GF-D8 (cell line): ENCODE measurements at places on chromosomes 5 and 9.

DNA sequence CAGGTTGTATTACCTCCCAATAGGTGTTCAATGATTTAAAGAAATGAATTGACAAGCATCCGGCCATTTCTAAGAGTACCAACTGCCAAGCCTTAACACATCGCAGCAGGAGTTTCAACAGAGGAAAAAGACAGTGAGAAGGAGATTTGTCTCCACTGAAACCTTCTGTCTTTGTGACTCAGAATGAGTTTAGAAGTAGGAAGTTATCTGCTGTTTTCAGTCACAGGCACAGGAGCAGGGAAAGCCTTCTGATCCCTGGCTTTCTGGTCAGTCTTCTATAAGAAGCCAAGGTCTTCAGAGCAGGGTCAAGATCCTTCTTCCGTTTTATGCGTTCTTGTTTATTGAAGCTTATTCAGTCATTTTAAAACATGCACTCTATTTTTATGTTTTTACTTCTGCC, 390.7 kb upstream of the PCSK5 start:
- no peak for DNase-seq

- no peak for DNase-seq
These were observed 155.4 kb downstream of the DOCK8 start for GRCh38 chr9:370086-370485.

GRCh38 chr5:39200081-39200480, 19.3 kb downstream of the FYB1 start:
- no peak for DNase-seq

DNA sequence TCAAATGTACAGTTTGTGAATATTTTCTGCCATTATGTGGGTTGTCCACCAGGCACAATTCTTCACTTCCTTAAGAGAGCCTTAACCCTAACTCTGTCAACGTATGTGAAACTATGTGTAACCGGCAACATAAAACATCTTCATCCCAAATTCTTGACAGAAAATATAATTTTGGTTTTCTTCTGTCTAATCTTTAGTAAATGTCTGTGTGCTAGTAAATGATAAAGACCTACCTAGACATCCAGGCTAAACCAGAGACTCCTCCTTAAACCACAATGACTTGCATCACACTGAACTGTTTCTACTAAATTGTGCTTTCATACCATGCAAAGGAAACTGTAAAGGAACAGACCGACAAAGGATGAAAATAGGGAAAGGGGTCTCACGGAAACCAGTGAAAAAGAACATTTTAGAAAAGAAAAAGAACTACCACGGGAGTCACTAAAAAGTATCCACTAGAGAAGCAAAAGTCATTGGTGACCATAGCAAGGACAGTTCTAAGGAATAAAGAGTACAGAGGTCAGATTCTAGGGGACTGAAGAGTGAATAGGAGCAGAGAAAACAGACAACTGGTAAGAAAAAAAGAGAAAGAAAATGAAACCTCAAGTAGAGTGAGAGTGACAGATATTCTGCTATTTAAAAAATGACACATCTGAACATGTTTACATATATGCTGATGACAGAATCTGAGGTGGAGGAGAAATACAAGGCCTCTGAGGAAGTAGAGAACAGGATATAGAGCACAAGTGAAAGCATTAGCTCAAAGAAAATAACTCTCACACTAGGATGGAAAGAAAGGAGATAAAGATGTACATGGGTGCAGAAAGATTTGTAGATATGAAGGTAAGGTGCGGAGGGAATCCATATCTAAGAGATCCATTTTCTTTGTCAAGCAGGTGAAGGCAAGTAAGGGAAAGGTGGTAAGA, 49.4 kb downstream of the FNIP1 start:
- peak; percentile 54 for DNase-seq

- no peak for DNase-seq
These were observed 390.5 kb downstream of the KDM4C start for GRCh38 chr9:7148243-7148765.

DNA sequence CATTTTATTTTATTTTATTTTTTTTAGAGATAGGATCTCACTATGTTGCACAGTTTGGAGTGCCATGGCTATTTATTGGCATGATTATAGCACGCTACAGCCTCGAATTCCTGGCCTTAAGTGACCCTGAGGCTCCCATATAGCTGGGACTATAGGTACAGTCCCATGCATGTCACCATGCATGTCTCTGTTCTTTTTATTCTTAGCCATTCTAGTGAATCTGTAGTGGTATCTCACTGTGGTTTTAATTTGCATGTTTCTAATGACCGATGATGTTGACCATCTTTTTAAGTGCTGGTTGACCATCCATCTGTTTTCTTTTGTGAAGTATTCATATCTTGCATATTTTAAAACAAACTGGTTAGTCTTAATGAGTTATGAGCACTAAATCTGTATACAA, 76.1 kb downstream of the SLC44A1 start:
- DNase-seq = no peak

DNA sequence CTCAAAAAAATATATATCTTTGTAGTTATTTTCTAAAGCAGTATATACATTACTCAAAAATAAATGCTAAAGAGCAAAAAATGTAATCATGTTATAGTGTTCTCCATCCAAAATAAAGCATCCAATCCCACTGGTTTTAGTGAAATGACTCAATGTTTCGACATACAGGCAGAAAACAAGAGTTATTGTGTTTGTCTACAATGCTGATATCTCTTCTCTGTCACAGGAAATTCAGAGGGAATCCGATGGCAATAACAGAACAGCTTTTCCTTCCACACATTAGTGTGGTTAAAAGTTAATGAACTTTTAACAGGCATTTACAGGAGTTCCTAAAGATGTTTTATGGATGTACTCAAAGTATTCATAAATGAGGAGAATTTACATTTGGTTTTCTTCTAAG, 12.0 kb downstream of the TTC33 start:
- DNase-seq = no peak

DNA sequence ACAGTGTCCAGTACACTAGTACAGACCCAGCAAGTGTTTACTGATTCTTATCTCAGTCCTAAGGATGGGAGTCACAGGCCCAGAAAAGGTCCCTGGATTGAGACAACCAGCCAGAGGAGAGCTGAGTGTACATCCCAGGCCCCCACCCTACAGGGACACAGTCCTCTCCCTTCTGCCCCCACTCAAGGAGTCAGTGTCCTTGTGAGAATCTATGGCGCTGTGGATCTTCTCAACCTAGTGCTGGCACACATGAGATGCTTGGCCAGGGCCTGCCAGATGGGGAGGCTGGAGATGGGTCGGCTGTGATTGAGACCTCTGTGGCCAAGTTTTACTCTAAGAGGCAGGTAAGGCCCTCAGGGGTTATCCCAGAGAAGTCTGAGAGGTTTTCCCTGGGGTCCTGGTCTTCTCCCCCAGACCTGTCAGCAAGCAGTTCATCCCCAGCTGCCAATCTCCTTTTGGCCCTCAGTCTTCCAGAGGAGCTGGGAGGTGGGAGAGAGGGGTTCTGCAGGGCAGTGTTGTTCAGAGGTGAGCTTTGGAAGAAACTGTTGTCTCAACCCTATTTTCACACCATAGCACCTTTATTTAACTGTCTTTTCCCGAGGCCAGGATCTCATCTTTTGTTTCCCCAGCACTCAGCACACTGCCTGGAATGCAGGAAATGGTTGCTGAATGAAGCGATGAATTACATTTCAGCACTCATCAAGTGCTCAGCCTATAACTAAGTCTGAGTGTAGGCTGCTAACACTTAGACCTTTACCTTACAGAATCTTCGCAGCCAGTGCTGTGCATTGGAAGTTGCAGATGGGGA, 3.2 kb upstream of the NSD1 start:
- no peak for DNase-seq

DNA sequence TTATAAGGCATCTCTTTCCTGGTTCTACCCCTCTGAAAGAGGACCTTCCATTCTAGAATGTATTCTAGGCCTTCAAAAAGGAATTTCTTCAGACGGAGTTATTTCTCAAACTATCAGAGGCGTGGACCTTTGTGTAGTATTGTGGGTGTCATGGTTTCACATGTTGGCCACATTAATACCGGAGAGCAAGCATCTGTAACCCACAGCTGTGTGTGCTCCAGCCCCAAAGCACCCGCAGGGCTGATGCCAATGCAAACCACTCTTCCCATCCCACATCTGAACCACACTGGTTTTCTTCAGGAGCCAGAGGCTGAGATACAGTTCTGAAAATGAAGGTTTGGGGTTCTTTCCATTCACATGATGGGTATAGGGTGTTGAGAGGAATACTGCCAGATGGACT, 127.1 kb downstream of the BNC2 start:
- no peak for DNase-seq

DNA sequence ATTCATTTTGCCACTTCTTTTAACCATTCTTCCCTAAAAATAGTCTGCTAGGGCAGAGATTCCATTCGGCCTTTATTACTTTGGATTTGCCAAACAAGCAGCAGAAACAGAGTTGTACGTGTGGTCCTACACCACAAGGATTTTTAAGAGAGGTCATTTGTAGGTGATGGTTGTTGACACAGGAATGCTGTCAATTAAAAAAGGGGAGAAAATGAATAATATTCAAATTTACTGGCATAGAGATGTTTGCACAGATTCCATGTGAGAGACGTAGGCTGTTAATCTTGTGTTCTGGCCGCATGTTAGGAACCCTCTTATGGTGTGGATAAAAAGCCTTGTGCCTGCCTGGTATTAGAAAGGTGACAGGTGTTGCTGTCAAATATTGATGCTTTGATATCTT, 34.9 kb downstream of the TRIO start:
- DNase-seq = no peak
